Urothelium cell line (cell line): ENCODE measurements at places on chromosomes 12 and 14.
A peak's percentile ranks its signal among the peaks of the same experiment; 100 is the strongest.

GRCh38 chr12:1827826-1828805 is 7.8 kb downstream of the LRTM2 start:
- DNase-seq = no peak

- peak; percentile 5 for DNase-seq
These were observed 168.1 kb upstream of the NOVA1 start for GRCh38 chr14:26765768-26766520.

DNA sequence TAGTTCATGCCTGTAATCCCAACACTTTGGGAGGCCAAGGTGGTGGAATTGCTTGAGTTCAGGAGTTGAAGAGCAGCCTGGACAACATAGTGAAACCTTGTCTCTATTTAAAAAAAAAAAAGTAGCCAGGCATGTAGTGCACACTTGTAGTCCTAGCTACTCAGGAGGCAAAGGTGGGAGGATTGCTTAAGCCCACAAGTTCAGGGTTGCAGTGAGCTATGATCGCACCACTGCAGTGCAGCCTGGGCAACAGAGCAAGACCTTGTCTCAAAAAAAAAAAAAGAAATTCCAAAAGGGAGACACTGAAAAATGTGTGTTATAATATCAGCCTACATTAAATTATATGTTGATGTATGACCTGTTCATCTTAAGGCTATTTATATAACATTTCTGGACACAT is 14.7 kb downstream of the TMPO start:
- no peak for DNase-seq

- DNase-seq = no peak
These were observed 256.8 kb downstream of the PCNX1 start for GRCh38 chr14:71163842-71164629.

DNA sequence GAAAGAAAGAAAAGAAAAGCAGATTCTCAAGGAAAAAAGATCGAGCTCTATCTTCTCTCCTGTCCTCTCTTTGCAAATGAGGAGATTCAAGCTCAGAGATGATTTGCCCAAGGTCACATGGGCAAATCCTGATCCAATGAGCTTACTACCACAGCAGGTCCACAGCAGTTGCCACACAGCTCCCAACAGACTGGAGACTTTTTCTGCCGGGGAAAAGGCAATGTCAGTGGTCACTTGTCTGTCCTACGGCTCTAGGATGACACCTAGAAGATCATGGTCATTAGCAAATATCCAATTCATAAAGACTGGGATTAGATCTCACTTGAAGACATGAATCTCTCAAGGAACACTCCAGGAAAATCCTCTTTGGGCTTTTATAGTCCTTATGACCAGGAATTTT is 58.8 kb downstream of the TTC7B start:
- no peak for DNase-seq

GRCh38 chr12:49287876-49288275 is 7.1 kb upstream of the PRPH start:
- no peak for DNase-seq

GRCh38 chr12:25615119-25615518 is 62.0 kb upstream of the LMNTD1 start:
- DNase-seq = peak; percentile 65

GRCh38 chr14:49427117-49427516 is 159.1 kb downstream of the RPS29 start:
- DNase-seq = no peak

GRCh38 chr14:53613404-53614253 is 343.0 kb downstream of the BMP4 start:
- DNase-seq = peak; percentile 84

- no peak for DNase-seq
These were observed 227.5 kb downstream of the GXYLT1 start for GRCh38 chr12:41917181-41917580.

DNA sequence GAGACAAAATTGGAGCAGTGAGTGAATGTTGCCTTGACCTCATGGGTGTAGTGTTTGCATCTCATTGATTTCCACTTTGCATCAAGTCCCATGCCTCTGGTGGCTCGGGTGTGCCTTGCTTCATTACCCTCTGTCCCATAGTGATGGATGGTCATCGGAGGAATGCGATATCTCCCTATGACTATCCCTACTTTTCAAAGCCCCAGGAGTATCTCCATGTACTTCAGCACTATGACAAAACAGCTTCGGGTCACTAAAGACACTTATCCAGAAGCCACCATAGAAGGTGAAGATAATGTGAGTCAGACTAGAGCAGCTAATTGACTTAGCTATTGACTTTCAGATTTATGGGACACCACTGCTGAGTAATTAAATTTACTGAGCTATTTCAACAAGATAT is 355.1 kb upstream of the CCDC196 start:
- DNase-seq = no peak

- DNase-seq = no peak
These were observed 647.8 kb downstream of the TMEM121 start for GRCh38 chr14:106174206-106174605.

GRCh38 chr14:96710060-96710666 is 87.0 kb upstream of the VRK1 start:
- no peak for DNase-seq

DNA sequence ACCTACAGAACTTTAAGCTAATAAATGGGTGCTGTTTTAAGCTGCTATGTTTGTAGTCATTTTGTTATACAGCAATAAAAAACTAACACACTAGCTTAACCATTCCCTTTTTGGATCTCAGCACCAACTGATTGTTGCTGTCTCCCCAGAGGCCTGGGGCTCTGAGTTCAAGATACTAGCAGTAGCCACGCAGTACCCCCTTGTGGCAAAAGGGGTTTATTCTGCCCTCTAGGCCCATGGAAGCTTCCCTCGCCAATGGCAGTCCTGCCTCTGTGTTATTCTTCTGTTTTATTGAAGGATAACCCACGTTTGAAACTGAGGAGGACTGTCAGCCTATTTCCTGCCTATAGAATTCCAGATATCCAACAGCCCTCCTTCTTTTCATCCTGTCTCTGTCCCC is 455.3 kb upstream of the ATP2B1 start:
- no peak for DNase-seq

GRCh38 chr12:64627771-64628170 is 17.5 kb downstream of the RASSF3 start:
- DNase-seq = no peak
